NCI-H2029 treated with DMSO at 0.1 percent for 48 hours (cell line): ENCODE measurements at places on chromosomes 16 and 17.

GRCh38 chr16:21554795-21555585 is 44.4 kb upstream of the METTL9 start:
- DNase-seq, result peak; percentile 63

DNA sequence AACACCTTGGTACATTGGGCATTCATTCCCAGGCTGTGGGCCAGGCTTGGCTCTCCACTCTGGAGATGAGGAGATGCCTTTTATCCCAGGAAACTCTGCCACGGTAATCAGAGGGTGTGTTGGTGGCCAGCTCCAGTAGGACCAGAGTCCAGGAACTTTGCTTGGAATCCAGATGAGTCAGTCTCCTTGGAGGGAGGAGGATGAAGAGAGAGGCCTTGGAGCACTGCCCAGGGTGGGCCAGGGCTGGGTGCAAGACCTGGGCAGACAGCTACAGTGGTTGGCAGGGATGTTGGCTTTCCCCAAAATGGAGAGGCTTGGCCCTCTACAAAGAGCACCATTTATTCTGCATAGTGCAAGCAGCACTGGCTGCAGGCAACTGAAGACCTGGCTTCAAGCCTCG is 209.0 kb downstream of the RGS9 start:
- no peak for DNase-seq

GRCh38 chr16:70444249-70445063 is 5.6 kb upstream of the ST3GAL2 start:
- no peak for DNase-seq

DNA sequence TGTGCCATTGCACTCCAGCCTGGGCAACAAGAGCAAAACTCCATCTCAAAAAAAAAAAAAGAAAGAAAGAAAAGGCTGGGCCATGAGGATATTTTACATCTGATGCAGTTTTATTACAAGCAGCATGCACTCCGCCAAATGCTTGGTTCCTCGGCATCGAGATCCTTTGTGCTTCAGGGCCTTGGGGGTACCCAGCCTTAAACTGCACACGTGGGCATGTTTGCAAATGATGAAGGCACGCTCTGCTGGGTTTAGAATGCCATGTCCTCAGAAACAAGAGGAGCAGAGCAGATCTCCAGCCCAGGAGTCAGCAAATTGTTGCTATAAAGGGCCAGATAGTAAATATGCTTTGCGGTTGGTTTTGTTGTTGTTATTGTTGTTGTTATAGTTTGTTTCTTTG is 153.2 kb downstream of the KATNIP start:
- DNase-seq, result no peak

GRCh38 chr16:58842156-58842555 is 108.0 kb upstream of the GOT2 start:
- DNase-seq, result no peak

- no peak for DNase-seq
Observed at GRCh38 chr17:56505154-56505756, 88.2 kb upstream of the NOG start.

GRCh38 chr16:57609541-57610401 is 18.7 kb upstream of the ADGRG1 start:
- peak; percentile 21 for DNase-seq

GRCh38 chr16:29995911-29996765 is at the start of gene INO80E:
TSS of gene INO80E (plus strand) at chr16:29996241. CDS start at chr16:29996311, 70 bp downstream.
- peak; percentile 68 for DNase-seq

DNA sequence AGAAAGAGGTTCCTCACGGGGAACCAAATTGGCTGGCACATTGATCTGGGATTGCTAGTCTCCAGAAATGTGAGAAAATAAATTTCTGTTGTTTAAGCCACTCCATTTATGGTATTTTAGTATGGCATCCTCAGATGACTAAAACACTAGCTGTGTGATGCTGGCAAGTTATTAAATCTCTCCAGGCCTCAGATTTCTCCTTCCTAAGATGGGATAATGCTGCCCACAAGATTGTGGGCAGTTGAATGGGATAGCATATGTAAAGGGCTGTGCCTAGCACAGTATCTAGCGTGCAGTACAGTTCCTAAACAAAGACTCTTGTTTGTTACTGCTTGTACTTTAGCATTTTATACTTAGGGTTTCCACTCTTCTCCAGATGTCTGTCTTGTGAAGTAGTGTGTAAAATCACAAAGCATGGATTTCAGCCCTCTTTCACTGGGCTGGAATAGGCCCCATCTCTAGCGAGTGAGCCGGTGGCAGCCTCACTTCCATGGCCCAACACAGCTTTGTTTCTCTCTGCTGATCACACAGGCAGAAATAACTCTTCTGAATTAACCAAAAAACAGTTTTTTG is 38.2 kb upstream of the PHAF1 start:
- DNase-seq, result no peak

- no peak for DNase-seq
Observed at GRCh38 chr16:16143038-16143763, 80.1 kb downstream of the ABCC6 start.

- no peak for DNase-seq
Observed at GRCh38 chr16:11449716-11450115, 104.5 kb downstream of the RMI2 start.

DNA sequence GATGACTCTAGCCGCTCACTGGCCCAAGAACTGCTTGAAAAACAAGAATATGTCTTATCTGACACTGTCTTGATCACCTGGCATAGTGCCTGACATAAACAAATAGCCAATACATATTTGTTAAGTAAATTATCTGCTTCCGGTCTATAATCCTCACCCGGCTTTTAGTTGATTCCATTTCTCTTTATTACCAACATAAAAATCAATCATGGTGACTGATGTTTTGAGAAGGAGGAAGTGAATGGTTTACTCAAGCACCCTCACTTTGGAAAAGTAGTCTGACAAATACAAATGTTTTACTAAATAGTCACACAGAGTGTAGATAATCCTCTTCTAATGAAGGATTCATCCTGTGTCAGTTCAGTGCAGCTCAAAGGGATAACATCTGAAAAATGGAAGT is 47.0 kb downstream of the SKAP1 start:
- DNase-seq, result no peak
